H4 (cell line): ENCODE measurements at places on chromosomes 4 and X. TPM values are rescaled to one million over a fixed set of nuclear protein-coding genes. Genes with fewer than 3 reads are reported as not detected.

GRCh38 chr4:141815646-141816045 is 179.3 kb downstream of the IL15 start:
- no peak for DNase-seq

DNA sequence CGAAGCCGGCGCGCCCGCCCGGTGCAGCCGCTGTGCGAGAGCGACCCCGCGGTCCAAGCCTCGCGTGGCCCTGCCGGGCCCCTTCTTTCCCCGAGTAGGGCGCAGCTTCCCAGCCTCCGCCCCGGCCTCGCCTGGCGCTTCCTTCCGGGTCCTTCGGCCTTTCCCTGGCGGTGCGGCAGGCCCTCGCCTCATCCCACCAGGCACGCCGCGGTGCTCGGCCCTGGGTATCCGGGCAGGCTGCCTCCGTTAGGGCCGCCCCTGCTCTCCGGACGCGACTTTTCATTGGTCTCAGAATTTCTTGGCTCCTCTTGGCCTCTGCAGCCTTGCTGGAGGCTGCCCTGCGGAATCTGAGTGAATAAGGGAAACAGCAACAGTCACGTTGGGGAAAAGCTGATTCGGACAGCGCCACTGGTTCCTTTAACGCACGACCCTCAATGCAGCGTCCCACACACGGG is 429 bp downstream of the UVSSA start:
- DNase-seq, result peak; percentile 42

- DNase-seq, result no peak
Measured at GRCh38 chr4:53695540-53696463, 104.5 kb upstream of the LNX1 start.

DNA sequence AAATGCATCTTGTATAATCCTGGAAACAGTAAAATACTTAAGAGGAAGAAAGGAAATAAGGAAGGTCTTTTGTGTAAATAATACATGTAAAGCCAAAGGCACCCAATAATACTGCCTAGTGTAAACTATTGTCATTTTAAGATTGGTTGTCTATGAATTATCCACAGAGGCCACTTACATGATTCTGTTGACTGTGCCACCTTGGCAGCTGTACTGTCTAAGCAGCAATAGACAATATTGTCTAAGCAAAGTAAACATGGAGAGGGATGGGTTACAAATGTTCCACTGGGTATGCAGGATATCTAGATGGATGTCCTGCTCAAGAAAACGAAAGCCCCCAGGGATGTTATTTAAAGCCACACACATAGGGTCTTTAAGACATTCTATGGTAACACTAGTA is 19.4 kb downstream of the BEND4 start:
- DNase-seq, result no peak

GRCh38 chr4:6343939-6344408 is 74.3 kb downstream of the WFS1 start:
- DNase-seq, result peak; percentile 58

GRCh38 chrX:44744799-44745198 is 99.0 kb upstream of the DUSP21 start:
- DNase-seq, result no peak

DNA sequence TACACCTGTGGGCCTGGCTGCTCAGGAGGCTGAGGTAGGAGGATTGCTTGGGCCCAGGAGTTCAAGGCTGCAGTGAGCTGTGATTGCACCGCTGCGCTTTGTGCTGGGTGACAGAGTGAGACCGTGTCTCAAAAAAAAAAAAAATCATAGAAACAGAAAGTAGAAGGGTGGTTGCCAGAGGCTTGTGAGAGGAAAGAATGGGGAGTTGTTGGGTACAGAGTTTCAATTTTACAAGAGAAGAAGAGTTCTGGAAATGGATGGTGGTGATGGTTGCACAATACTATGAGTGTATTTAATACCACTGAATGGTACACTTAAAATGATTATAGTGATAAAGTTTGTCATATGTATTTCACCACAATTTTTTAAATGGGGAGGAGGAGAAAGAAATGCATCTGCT is 10.2 kb upstream of the GLOD5 start:
- DNase-seq, result no peak

DNA sequence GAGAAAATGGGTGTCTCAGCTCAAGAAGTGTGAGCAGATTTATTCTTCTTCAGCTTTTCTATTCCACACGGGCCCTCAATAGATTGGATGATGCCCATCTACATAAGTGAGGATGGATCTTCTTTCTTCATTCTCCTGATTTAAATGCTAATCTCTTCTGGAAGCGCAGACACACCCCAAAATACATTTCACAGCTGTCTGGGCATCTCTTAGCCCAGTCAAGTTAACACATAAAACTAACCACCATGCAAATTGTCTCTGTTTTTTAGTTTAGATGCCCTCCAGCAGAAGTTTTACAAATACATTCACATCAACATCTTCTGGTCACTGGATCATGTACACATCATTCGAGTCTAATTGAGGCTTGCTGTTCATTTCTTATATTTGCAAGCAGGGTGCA is 249.0 kb upstream of the VCX3A start:
- DNase-seq, result no peak

Gene SLC49A3
- total RNA-seq, result not detected in 2 replicates
